Activated CD8-positive, alpha-beta T cell treated with anti-CD3 and anti-CD28 coated beads, Interleukin-2, amount 10 ng/mL, durations not matched to agents 7 days and 5 days (primary cell): ENCODE measurements at places on chromosomes 6 and 20. TPM values are rescaled to one million over a fixed set of nuclear protein-coding genes. Genes with fewer than 3 reads are reported as not detected.

DNA sequence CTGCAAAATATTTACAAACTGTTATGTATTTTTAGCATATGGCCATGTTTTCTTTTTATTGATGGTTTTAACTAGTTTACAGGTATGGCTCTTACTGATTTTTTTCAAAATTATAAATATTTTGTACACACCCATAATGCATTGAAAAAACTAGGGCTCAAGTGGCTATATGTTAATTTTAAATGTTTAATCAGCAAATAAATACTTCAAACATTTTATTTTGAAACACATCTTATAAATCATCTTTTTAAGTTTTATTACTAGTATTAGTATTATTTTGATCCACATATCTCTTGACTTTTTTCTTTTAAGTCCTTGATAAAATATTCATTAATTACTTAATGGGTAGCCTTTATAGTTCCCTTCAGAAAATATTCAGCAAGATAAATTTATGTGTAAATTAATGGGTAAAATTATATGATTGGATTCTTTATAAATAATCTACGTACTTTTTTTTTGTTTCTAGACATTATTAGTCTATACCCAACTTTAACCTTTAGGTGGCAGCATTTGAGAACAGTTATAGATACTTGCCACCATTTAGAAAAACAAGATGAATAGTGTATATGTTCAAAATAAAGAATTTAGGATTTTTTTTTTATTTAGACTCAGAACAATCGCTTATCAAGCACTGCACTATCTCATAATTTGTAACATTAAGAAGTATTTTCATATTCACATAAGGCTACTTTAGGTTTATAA is 241.9 kb downstream of the ADGRB3 start:
- DNase-seq: no peak

GRCh38 chr6:99393698-99394531 is at the start of gene COQ3:
TSS of gene COQ3 (minus strand) at chr6:99394195. CDS start at chr6:99394179, 16 bp downstream.
- DNase-seq: peak; percentile 74

GRCh38 chr6:137799950-137800568 is 67.0 kb upstream of the TNFAIP3 start:
- peak; percentile 75 for DNase-seq

DNA sequence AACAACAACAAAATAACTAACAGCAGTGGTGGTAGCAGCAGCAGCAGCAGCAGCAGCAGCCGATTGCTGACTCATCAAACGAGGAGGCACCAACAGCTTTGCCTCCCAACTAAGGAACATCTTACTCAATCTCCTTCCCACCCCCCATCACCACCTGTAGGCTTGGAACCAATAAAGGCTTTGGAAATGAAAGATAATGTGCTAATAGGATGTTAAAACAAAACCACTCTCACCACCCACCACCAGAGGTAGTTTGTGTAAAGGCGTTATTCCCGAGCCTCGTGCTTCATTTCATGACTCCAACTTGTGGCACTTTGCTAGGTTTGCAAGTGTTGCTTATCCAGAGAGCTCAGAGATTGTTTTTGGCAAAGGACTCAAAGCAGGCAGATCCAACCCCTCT is 346.5 kb downstream of the CD83 start:
- DNase-seq: no peak

DNA sequence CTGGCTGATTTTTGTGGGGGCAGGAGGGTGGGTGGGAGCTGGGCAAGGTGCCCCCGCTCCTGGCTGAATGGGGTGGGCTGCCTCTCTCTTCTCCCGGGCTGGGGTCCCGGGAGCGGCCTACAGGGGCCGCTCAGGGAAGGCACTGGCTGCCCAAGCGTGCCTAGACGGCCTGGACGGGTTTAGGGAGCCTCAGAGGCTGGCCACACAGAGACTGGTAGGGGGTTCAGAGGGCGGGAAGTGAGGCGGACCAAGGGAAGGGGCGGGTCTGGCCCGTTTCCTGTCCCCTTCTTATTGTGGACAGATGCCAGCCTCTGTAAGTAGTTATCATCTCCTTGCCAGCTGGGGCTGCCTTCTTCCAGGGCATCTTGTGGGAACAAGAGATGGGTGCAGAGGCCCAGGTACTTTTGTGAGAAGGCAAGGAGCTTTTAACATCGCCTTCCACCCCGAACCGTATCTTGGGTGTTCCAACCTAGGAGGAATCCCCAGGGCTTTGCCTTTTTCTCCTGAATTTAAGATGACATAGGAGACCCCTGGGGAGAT is 437 bp downstream of the CD40 start:
- no peak for DNase-seq

- DNase-seq: no peak
These were observed 118.8 kb upstream of the FRMD1 start for GRCh38 chr6:168197636-168198301.

The TRIM31 gene
- not detected for total RNA-seq

The KLHDC3 gene
- total RNA-seq: 76.0 TPM

The CASS4 gene
- total RNA-seq: 18.8 TPM
